Stimulated activated CD4-positive, alpha-beta T cell treated with anti-CD3 and anti-CD28 coated beads, Interleukin-2, amount 100 ng/mL, for 24 hours (primary cell): ENCODE measurements at places on chromosomes 11 and 22.

DNA sequence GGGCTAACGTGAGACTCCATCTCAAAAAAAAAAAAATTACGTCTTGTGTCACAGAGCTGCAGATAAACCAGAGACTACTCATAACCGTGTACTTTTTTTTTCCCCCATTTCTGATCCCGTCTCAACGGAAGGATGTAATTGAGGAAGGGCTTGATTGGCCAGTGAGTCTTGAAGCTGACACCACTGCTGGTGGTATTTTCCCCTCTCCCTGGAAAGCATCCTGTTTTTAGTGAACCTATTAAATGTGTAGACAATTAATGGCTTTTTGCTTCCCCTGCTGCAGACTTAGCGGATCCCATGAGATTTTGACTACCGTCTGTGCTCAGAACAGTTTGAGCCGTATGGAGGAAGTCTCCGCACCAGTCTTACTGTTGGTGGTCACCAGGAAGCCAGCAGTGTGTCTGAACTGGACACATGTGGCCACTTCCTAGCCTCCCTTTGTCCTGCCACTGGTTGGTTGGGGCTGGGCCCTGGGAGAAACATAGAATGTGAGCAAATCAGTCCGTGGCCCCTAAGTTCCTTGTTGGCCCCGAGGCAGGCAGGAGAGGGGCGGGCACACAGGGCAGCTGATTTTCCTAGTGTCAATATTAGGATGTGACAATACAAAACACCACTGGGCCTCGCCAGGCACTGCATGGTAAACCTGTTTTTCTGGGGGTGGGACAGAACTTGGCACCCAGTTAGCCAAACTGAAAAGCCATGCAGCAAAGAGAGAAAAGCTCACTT is 3.1 kb downstream of the BIK start:
- DNase-seq, result no peak

DNA sequence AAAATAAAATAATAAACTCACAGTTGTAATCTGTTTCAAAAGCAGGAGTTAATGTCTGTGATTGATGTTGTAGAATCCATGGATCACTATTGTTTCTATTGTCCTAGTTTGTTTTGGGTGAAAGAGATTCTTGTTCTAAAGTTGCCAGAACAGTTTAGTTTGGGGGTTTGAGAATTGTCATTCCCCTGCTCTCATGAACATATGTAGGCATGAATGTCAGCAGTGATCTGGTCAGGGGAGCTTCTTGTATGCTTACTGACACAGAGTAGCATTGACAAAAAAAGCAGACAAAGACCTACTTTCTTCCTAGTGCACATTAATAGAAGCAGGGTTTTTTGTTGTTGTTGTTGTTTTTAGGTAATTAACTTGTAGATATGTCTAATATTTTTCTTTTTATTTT is 38.6 kb downstream of the ARHGAP1 start:
- DNase-seq, result no peak

DNA sequence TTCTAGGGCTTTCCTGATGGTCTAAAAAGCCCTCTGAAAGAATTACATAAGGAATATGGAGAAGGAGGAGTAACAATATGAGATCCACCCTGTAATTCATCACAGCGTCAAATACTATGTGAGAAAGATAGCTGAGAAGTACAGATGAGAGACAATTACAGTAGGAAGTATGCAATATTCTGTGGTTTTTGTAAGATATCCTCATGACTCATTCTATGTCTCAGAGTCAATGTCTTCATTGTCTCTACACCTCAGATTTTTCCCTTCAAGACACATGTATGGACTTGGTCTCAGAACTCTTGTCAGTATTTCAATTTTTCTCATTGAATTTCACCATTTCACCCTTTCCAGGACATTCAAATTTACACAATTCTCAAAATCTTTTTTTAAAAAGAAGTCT is 343.3 kb upstream of the CTSC start:
- DNase-seq, result no peak

DNA sequence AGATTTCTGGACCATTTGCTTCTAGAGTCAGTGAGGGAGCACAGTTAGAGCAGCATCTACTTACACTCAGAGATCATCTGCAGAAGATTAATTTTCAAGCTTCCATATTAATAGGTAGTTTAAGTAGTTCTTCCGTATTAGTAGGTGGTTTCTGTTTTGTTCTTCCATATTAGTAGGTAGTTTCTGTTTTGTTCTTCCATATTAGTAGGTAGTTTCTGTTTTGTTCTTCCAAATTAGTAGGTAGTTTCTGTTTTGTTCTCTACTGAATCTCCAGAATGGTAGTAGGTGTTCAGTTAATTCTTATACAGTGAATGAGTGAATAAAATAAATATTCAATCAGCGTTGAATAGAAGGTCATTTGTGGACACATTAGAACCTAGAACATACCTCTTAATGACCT is 175.7 kb downstream of the TMEM135 start:
- DNase-seq, result no peak

GRCh38 chr22:23531966-23532705 is 48.0 kb downstream of the IGLL1 start:
- DNase-seq, result no peak

- no peak for DNase-seq
These were observed 1205.1 kb upstream of the CNTN5 start for GRCh38 chr11:97815667-97816066.

GRCh38 chr22:29130476-29130875 is 57.6 kb downstream of the KREMEN1 start:
- DNase-seq, result no peak

GRCh38 chr11:110891411-110891810 is 179.2 kb upstream of the ARHGAP20 start:
- DNase-seq, result no peak

DNA sequence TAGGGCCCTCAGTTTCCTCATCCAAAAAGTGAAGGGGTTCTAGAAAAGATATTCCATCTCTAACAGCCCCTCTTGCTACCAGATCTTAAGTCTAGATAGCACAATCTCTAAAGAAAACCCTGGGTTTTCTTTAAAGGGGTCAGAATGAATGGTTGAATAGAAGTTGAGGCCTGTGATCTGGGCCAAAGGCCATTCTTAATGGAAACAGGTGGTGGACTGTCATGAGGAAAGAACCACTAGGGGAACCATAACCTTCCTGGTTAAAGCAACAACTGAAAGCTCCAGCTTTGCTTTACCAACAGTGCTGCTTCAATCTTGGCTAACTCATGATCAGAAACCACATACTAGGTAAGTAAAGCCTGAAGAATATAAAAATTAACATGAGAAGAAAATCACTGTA is 1.8 kb downstream of the CELF1 start:
- DNase-seq, result no peak

- DNase-seq, result no peak
These were observed 10.4 kb upstream of the TCF20 start for GRCh38 chr22:42280836-42281235.

- no peak for DNase-seq
These were observed 52.2 kb downstream of the JAM3 start for GRCh38 chr11:134120921-134121526.
